GM23248 (cell line): ENCODE measurements at places on chromosomes 5 and 9.

- DNase-seq = peak; percentile 52
These were observed 583.5 kb downstream of the ZNF608 start for GRCh38 chr5:124162767-124163532.

DNA sequence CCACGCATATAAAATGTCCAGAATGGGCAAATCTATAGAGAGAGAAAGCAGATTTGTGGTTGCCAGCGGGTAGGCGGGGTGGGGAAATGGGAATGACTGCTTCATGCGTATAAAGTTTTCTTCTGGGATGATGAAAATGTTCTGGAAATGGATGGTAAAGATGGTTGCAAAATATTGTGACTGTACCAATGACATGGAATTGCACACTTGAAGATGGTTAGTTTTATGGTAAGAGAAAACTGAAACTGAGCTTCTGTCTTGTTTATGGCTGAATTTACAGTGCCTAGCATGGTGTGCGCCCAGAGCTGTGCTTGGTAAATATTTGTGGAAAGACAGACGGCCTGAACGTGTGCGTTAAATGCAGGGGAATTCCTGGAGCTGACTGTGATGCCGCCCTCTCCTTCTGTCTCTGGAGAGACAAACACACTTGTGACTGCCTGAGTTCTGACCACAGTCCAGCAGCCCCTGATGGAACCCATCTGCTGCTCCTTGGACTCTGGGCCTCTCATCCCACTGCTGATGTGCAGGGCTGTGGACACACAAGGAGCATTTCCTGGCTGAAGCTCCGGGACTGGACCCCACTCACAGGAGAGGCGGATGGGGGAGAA lies 8.6 kb upstream of the PTGES start:
- DNase-seq = peak; percentile 74

GRCh38 chr9:72995131-72996024 lies 42.5 kb upstream of the ALDH1A1 start:
- no peak for DNase-seq

- DNase-seq = no peak
These were observed 357 bp downstream of the PTGDS start for GRCh38 chr9:136977649-136978072.

DNA sequence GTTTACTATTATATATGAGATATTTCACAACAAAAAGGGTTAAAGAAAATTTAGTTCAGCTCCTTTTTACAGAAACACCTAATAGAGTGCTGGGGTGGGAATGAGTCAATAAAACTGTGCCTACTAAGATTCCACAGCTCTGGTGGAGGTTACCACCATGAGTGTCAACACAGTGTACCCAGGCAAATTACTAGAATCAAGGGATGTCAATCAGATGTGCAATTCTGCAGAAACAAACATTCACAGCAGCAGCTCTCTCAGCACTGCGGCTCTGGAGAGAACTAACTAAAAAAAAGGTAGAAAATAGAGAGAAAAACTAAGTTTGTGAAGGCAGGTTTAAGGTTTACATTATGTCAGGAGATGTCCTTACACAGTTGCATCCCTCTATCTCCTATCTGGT lies 1313.0 kb downstream of the MAT2B start:
- DNase-seq = no peak

- DNase-seq = no peak
These were observed 1052.7 kb upstream of the ARRDC3 start for GRCh38 chr5:92435781-92436180.

DNA sequence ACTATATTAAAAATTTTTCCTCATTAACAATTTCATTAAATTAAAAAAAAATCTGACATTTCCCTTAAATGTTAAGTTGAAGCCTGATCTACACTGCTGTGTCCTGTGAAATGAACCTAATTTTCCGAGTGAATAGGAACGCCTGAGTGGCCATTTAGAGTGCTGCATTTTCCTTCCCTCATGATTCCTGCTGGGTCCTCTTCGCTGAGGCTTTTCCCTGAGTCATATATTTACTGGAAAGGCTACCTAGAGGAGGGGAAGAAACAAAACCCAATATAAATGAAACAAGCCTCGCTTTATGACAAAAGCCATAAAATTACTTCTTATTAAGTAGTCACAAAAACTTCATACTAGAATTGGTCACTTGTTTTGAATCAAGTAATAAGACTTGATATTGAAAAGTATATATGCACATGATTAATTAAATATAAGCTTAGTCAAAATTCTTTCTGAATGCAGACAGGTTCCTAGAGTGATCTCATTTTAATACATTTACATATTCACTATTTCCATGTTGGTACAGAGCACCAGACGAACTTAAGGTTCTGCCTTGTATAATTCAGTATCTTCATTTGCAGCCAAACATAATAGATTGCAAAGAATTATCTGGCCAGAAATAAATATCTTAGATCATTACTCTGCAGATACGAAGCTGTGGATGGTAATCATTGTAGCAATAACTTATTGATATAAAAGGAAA lies 6.3 kb upstream of the ISCA1 start:
- DNase-seq = no peak

DNA sequence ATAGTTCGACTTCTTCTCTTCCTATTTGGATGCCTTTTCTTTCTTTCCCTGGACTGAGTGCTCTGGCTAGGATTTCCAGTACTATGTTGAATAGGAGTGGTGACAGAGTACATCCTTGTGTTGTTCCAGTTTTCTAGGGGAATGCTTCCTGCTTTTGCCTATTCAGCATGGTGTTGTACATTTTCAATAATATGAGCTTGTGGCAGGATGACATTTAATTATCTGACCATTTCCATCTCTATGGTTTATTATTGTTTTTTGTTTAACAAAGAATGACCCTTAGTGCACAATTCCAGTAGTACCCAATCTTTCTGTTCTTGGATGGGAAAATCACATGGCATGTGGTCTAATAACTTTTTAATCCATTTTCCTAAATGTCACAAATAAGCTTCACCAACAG lies 135.6 kb upstream of the SLC12A2 start:
- no peak for DNase-seq

- no peak for DNase-seq
These were observed 475.5 kb downstream of the SPATA31A7 start for GRCh38 chr9:61665330-61665751.

DNA sequence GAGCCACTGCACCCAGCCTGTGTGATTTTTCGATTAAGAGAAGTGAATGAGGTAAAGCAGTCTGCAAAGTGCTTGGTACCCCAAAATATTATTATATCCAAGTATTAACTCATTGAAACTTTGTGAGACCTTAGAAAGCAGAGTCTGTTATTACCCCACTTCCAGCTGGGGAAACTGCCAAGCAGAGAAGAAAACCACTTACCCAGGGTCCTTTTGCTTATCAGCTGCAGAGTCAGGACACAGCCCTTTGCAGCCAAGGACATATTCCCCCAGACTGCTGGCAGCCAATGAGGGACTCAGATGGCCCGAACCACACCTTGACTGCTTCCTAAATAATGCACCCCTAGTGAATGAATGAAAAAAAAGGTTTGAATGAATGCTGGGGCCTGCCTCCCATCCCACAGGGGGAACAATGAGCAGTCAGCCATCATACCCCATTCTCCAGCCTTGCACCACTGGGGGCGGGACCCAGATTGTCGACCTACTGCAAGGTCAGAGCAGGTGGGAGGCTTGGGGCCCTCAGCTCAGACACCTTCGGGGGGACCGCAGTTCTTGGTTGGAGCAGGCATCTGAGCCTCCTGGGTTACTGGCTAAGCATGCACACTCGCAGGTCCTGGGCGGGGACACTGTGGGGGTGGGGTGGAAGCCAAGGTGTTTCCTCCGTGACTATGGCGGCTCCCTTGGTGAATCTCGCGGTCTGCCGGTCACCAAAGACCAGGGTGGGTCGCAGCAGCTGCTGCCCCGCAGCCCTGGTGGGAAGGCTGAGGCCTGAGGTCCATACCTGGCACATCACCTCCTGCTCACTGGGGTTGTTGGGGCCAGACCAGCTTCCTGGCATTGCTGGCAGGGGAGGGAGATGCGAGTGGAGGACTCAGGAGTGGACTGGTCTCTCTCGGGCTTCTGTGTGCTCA lies 29.7 kb downstream of the PRRT1B start:
- no peak for DNase-seq

- DNase-seq = peak; percentile 73
These were observed 714 bp downstream of the UBE2D2 start for GRCh38 chr5:139561655-139562451.

DNA sequence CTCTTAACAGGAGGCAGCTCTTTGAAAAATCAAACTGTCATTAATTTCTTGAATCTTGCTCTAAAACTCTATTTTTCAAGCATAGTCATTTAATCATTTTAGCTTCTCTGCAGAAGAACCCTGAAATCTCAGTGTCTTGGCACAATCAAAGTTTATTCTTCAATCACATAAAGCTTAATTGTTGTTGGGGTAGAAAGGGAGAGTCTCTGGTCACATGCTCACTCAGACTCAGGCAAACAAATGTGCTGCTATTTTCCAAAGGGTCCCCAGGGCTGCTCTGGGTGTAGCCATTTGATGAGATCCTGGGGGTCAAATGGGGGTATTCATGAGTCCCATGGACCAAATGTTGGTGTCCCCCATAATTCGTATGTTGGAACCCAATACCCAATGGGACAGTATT lies 114.8 kb downstream of the MSX2 start:
- DNase-seq = no peak
